Renal cortical epithelial cell (primary cell): ENCODE measurements at places on chromosomes 1 and 21. TPM values are rescaled to one million over a fixed set of nuclear protein-coding genes. Genes with fewer than 3 reads are reported as not detected.

Gene TRIM63
- total RNA-seq, result not detected in 2 replicates

Gene MAN1C1
- 0.10 TPM in 1 of 2 replicates, not detected in the other for total RNA-seq

Gene LCE3D
- not detected in 2 replicates for total RNA-seq

Gene BARHL2
- total RNA-seq, result not detected in 2 replicates

Gene JAM2
- 0.05 and 0.17 TPM in 2 replicates for total RNA-seq

Gene FCRL5
- total RNA-seq, result not detected in 2 replicates

Gene CHIA
- total RNA-seq, result not detected in 2 replicates

Gene LCE2B
- not detected in 2 replicates for total RNA-seq

Gene NBPF20
- 1.7 and 13.5 TPM in 2 replicates for total RNA-seq

Gene C4BPB
- not detected in 2 replicates for total RNA-seq

Gene INSRR
- total RNA-seq, result not detected in 2 replicates

Gene OR2T29
- total RNA-seq, result 0.10 TPM in 1 of 2 replicates, not detected in the other

Gene LYPLA2
- total RNA-seq, result 111 and 150 TPM in 2 replicates

- DNase-seq, result no peak
These were observed 6.3 kb downstream of the LEFTY2 start for GRCh38 chr1:225934711-225935110.

DNA sequence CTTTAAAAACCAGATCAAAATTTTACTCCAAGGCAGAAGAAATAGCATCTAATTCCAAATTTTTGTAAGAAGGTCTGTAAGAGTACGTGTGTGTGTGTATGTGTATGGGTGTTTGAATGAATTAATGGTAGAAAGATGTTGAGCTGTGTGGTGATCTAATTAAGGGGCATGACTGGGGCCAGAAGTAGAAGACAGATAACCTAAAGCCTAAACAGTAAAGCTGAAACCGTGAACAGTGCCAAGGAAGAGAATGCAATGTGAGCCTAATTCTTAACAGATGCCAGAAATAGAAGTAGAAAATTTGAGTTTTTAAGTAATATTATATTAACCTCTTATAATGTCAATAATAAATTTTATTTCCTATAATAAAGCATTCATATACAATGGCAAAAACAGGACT is 38.2 kb downstream of the BRINP3 start:
- no peak for DNase-seq

DNA sequence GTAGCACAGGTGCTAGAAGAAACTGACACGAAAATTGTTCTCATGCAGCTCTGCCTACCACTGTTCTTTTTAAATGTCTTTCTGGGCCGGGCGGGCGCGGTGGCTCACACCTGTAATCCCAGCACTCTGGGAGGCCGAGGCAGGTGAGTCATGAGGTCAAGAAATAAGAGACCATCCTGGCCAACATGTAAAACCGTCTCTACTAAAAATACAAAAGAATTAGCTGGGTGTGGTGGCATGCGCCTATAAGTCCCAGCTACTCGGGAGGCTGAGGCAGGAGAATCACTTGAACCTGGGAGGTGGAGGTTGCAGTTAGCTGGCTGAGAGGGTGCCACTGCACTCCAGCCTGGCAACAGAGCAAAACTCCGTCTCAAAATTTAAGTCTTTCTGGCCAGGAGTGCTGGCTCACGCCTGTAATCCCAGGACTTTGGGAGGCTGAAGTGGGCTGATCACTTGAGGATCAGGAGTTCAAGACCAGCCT is 947 bp upstream of the RIT1 start:
- no peak for DNase-seq

DNA sequence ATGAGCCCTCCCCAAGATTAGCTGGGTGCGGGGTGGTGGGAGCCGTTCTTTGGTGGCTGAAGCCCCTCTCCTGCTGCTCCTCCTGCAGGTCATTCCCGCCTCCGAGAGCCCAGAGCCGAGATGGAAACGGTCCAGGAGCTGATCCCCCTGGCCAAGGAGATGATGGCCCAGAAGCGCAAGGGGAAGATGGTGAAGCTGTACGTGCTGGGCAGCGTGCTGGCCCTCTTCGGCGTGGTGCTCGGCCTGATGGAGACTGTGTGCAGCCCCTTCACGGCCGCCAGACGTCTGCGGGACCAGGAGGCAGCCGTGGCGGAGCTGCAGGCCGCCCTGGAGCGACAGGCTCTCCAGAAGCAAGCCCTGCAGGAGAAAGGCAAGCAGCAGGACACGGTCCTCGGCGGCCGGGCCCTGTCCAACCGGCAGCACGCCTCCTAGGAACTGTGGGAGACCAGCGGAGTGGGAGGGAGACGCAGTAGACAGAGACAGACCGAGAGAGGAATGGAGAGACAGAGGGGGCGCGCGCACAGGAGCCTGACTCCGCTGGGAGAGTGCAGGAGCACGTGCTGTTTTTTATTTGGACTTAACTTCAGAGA is 448 bp downstream of the G0S2 start:
- DNase-seq, result no peak

GRCh38 chr1:43241413-43241836 is 28.4 kb upstream of the TMEM125 start:
- peak; percentile 77 for DNase-seq

- no peak for DNase-seq
These were observed 23.1 kb upstream of the DYNLT5 start for GRCh38 chr1:66729119-66729518.

DNA sequence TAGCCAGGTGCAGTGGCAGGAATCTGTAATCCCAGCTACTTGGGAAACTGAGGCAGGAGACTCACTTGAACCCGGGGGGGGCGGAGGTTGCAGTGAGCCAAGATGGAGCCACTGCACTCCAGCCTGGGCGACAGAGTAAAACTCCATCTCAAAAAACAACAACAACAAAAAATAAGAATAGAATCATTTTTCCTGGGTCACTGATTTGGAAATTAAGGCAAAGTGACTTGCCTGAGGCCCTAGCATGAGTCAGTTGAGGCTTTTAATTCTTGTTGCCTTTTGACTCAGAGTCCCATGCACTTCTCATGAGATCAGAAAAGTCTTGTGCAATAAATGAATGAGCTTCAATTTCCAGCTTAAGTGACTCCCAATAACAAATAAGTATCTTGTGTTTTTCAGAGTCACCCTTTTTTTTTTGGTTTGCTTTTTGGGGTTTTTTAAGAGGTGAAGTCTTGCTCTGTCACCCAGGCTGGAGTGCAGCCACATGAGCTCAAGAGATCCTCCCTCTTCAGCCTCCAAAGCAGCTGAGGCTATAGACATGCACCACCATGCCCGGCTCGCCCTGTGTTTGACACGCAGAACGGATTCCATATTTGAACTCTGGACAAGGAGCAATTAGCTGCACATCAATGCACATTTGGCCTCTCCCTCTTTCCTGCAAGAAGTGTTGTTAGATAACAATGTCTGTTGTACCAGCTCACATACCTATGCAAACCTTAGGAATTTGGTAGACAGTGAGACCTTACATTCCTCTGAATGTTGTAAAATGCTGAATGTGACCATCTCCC is 3.4 kb upstream of the PLEKHM2 start:
- peak; percentile 100 for DNase-seq

DNA sequence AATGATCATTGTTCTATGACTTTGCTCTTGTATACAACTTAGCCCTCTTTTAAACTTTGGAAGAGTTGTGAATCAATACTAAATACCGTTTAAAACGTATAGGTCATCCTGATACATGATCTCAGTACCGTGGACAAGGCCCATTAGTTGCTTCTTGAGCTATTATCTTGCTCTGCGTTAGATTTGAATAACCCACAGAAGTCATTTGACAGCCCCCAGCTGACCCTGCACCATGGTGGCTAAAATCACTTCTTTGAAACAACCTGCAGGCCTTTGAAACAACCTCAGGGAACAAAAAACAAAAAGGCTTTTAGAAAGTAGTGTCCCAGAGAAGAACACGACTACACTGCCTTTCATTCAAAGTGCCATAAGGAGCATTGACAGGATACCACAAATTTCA is 473.0 kb upstream of the ADGRL2 start:
- DNase-seq, result no peak

DNA sequence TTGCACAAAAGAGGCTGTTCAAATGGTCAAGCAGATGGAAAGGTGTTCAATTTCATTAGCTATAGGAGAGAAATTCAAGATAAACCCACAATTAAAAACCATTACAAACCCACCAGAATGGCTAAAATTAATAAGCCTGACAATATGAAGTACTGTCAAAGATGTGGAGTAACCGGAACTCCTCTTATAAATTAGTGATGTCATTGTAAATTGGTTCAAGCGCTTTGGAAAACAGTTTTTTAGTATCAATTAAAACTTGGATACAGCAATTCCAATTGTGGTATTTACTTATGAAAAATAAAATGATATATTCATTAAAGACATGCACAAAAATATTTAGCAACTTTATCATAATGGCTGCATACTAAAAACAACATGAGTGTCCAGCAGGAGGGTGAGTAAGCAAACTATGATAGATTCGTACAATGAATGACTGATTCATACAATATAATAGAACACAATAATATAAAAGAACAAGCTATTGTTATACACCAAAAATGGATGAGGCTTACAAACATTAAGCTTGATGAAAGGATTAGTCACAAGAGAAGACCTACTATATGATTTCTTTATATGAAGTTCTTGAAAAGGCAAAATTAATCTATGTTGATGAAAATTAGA is 38.4 kb upstream of the FGGY start:
- no peak for DNase-seq

DNA sequence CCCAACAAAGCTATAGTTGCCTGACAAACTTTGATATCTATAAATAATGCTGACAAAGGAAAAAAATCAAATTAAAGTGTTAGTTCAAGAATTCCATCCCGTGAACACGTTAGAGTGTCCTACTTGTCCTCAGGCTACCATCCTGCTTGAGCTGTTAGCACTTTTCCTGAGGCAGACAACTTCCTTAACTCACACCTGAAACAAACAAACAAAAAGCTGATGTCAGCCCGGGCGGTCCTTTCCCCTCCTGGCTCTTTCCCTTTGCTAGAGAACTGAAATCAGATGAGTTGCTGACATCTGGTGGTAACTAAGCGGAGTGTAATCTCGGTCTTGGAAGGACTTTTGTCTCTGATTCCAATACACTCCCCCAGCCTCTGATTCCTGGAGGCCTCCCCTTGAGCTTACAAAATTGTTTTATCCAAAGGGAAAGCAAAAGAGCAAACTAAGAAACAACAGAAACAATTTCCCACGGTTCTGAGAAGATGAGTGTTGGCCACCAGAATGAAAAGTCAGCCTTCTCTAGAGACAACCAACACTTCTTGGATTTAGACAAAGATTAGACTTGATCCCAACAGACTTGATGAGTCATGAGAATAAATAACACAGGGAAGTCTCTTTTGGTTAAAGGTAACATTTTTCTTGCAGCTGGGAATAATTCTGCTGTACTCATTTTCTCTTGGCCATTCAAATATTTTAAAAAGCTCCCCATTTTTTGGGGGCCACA is 135.4 kb downstream of the PROX1 start:
- DNase-seq, result peak; percentile 69

- peak; percentile 61 for DNase-seq
These were observed 3.3 kb upstream of the F3 start for GRCh38 chr1:94544706-94545490.

- peak; percentile 66 for DNase-seq
These were observed 32.9 kb upstream of the TADA1 start for GRCh38 chr1:166908942-166909341.

- no peak for DNase-seq
These were observed 4.8 kb upstream of the SELENBP1 start for GRCh38 chr1:151377150-151377884.

DNA sequence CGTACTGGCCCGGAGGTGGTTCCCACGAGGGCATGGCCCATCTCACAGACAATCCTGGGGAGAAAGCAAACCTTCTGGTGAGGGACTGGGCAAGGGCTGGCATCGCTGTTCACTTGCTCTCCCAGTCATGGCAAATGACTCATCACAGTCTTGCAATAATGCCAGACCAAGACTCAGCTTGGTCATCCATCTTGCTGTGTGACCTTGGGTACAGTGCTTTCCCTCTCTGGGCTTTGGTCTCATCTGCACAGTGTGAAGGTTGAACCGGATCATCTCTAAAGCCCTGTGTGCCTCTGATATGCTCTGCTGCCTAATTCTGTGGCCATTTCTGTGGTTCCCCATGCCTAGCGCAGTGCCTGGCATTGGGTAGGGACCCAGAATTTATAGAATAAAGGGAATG is 143.6 kb upstream of the CD34 start:
- peak; percentile 13 for DNase-seq

GRCh38 chr1:222919478-222919865 is 104.6 kb downstream of the DISP1 start:
- no peak for DNase-seq

GRCh38 chr21:36320421-36321324 is 676 bp downstream of the MORC3 start:
- peak; percentile 32 for DNase-seq

DNA sequence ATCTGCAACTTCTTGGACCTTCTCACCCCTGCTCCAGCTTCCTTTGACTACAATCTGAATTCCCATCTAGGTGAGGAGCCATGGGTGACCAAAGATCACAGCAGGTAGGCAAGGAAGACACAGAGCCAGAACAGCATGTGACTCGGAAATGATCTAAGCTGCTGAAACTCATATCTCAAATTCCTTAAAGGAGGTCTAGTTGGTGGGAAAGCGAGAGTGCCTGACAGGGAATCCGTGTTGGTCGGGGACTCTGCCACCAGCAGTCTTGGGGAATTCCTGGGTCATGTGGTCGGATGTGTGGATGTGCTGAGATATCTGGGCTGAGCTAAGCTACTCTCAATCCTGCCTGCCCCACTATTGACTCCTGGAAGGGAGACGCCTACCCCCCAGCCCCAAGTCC is 3.2 kb upstream of the NUAK2 start:
- peak; percentile 83 for DNase-seq

- DNase-seq, result no peak
These were observed 306.7 kb downstream of the NPHP4 start for GRCh38 chr1:5685446-5686040.

DNA sequence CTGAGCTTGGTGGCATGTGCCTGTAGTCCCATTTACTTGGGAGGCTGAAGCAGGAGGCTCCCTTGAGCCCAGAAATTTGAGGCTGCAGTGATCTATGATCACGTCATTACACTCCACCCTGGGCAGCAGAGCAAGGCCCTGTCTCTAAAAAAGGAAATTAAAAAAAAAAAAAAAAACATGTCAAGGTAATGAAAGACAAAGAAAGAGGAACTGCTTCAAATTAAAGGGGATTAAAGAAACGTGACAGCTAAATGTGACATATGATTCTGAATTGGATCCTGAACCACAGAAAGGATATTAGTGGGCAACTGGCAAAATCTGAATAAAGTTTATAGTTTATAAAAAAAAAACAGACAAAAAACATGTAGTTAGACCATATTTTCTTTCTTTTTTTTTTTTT is 3.8 kb upstream of the C2CD4D start:
- no peak for DNase-seq

DNA sequence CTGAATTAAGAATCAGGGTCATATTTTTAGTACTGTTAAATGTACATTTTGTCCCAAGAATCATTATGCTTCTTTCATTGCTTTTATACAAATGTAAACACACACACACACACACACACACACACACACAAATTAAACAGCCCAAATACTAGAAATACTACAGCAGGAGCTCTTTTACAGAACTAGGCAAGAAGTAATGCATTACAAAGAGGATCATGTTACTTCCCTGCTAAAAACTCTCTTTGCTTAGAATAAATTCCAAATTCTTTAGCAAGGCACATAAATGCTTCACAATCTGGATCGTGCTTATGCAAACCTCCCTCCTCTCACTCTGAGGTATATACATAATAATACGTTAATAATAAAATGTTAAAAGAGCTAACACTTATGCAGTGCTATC is 720.4 kb upstream of the ADGRL4 start:
- DNase-seq, result no peak

GRCh38 chr1:195082183-195082582 is 1526.1 kb downstream of the KCNT2 start:
- DNase-seq, result no peak

GRCh38 chr1:47991187-47991586 is 6.0 kb downstream of the TRABD2B start:
- no peak for DNase-seq

- no peak for DNase-seq
These were observed 23.0 kb upstream of the CCT8 start for GRCh38 chr21:29096218-29097015.
